Hypothalamus (tissue), 51 donors: ENCODE measurements at places on chromosomes 11 and 22.

GRCh38 chr22:38203090-38203810, 1.5 kb downstream of the MAFF start:
- no peak for DNase-seq

- peak; percentile 51 for DNase-seq
Observed at GRCh38 chr11:68328374-68329091, 16.1 kb downstream of the LRP5 start.

DNA sequence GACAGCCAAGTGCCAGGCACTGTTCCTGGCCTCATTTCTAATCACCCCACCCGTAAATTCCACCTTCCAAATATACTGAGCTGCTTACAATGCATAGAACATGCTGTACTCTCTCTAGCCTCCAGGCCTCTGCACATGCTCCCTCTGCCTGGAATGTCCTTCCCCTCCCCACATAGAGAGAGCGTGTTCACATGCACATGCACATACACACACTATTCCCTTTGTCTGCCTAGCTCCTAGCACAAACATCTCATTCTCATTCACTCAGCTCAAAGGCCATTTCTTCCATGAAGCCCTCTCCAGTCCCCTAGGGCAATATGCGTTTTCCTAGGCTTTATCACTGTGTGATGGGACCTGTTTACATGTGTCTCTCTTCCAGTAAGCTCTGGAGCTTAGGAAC, 144.6 kb downstream of the WT1 start:
- DNase-seq = no peak

DNA sequence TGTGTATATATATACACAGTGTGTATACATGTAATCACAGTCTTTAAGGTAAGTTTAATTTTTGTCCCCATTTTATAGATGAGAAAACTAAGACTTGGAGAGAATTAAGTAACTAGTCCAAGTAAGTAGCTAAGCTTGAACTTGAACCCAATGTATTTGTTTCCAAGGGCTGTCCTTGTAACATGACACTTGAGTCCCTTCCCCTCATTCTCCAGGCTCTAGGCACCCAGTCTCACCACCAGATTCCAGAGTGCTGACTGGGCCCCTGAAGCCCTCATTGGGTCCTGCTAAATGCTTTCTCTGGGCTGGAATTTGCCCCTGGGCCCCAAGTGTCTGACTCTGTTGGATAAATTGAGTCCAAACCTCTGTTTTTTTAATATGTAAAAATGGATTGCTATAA, 45.5 kb downstream of the ADM start:
- no peak for DNase-seq

- DNase-seq = no peak
Observed at GRCh38 chr11:114194702-114195101, 101.5 kb upstream of the NNMT start.

- no peak for DNase-seq
Observed at GRCh38 chr11:11706028-11706427, 84.2 kb upstream of the GALNT18 start.

GRCh38 chr22:50700387-50701075, 27.9 kb downstream of the SHANK3 start:
- DNase-seq = no peak
